ENCODE measurements at places on chromosomes 12 and 14.

GRCh38 chr14:21978184-21978998, 304.8 kb upstream of the OR4E1 start:
- peak; percentile 77 for DNase-seq

GRCh38 chr14:90111895-90112534, 50.2 kb downstream of the KCNK13 start:
- DNase-seq, result peak; percentile 66

- no peak for DNase-seq
Observed at GRCh38 chr12:101612160-101612916, 17.6 kb downstream of the MYBPC1 start.

- peak; percentile 20 for DNase-seq
Observed at GRCh38 chr14:101029668-101030290, 126.3 kb upstream of the RTL1 start.

DNA sequence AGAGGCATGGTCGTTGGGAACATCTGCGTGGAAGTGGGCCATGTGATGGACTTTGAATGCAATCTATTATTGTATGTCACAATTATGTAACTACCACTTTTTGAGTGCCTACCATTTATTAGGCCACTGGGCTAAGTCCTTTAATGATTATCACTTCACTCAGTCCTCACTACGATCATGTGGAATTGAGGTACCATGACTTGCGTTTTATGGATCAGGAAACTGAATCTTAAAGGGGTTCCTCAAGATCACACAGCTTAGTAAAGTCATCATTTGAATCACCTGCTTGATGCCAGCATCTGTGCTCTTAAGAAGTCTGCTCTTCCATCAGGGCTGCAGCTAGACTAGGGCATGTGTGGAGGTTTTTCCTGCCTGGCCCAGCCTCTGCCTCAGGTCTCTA, 136.7 kb downstream of the DAD1 start:
- no peak for DNase-seq

- no peak for DNase-seq
Observed at GRCh38 chr14:33940561-33941011, 10.3 kb downstream of the EGLN3 start.

GRCh38 chr12:117047810-117048584, 51.2 kb downstream of the TESC start:
- peak; percentile 92 for DNase-seq

DNA sequence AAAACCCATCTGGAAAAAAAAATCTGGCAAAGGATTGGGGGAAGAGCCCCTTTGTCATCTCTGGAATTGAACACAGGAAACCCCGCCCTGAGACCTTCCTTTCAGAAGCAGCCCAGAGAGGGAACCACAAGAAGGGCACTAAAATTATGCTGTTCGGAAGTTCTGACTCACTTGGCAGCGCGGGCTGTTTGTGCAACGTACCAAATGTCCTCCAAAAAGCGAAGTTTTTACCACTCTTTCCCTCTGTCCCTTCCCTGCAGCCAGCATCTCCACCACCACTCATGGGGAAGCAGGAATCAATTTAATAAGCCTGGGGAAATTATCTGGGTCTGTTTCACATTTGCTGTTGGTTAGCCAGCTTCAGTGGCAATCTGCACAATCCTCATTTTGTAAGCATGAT, 3.2 kb upstream of the SYNE3 start:
- peak; percentile 54 for DNase-seq

DNA sequence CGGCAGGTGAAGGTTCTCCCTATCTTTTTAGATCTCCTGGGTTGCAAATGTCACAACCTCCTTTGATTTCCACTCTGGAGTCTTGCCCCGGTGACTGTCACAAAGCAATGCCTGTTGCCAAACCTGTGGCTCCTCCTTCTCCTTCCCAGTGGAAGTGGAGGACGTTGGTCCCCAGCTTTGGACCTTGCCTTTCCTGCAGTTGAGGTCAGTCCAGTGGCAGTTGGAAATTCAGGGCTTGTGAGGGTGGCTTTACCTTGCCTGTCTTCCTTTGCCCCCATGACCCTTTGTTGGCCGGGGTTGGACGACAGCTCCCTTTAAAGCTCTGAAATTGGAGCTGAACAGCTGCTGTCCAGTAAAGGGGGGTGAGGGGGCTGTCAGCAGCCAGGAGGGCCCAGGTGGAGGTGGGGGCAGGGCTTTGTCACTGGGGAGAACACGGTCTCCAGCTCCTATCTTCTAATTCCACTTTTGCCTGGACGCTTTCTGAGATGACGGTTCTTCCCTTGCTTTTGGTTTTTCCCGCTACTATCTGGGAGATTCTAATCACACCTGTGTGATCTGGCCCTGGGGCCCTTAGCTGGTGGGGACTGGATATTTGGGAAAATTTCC, 4.1 kb downstream of the TEAD4 start:
- peak; percentile 79 for DNase-seq

DNA sequence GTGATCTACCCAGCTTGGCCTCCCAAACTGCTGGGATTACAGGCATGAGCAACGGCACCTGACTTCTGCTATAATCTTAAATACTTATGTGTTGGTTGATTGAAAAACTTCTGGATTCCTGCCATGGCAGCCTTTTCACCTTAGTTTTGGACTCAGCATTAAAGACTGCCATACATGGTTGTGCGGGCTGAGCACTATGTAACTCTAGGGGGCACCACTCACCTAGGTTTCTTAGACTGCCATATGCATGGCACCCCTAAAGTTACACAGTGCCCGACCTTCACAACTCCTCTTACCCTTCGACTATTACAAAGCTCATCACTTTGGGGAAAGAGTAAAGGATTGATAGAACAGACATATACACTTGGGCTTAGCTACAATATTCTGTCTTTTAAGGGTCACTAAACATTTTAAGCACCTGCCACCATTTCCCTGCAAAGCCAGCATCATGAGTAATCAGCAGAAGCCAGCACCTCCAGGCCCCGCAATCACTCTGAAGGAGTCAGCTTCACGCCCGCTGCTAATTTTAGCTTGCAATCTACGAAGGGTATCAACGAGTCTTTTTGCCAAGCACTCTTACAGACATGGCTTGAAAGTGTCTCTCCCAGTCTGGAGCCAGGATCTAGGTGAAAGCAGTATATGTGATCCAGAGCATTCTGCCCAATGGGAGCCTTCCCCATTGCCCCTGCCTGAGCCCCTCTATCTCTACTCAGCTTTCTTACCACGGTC, 59.8 kb downstream of the SUDS3 start:
- peak; percentile 49 for DNase-seq

- DNase-seq, result no peak
Observed at GRCh38 chr12:63995512-63995911, 151.0 kb downstream of the SRGAP1 start.

- DNase-seq, result no peak
Observed at GRCh38 chr14:102920998-102921304, 1.5 kb upstream of the AMN start.

GRCh38 chr12:113082486-113083148, 26.1 kb downstream of the DTX1 start:
- no peak for DNase-seq

DNA sequence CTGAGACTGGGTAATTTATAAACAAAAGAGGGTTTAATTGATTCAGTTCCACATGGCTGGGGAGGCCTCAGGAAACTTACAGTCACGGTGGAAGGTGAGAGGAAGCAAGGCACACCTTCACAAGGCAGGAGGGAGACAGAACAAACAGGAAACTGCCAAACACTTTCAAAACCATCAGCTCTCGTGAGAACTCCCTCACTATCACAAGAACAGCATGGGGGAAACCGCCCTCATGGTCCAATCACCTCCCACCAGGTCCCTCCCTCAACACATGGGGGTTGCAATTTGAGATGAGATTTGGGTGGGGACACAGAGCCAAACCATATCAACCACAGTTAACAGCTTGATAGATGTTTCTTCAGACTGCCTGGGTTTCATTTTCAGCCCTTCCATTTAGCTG, 6.2 kb upstream of the GNPNAT1 start:
- no peak for DNase-seq

DNA sequence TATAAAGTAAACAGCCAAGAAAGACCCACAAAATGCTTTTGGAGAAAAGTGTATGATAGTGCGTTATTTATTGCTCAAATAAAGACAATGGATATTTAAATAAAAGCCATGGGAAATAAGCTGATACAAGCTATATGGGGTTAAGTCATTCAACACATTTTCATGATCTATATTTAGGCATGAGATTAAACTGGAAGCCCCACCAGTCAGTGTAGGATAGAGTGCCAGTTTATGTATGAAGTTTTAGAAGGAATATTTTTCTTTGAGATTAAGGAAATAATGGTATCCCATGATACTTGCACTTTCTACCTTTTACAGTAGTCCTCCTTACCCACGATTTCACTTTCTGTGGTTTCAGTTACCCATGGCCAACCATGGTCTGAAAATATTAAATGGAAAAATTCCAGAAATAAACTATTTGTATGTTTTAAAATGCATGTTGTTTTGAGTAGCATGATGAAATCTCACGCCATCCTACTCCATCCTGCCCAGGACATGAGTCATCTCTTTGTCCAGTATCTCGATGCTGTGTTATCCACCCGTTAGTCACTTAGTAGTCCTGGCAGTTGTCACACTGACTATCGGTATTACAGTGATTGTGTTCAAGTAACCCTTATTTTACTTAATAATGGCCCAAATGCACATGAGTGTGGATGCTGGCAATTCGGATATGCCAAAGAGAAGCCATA, 22.3 kb downstream of the SYT1 start:
- DNase-seq, result peak; percentile 70

DNA sequence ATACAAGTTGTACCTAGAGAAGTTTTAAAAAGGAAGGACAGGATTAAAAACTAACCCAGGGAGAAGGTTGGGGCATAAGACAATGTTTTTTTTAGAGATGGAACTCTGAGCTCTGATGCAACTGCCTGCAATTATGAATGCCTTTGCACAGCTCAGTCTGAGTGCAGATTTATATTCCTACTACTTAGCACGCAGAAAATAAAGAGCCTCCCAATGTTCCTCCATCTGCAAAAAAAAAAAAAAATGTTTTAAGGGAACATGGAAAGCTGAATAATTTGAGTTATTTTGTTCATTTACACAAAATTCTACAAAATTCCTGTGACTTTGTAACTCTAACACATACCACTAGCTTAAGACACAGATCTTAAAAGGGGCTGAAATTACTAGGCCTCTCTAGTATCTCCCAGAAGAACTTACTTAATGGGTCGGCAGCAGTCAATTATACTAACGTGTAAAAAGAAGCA, 15.7 kb downstream of the CLIP1 start:
- DNase-seq, result no peak

DNA sequence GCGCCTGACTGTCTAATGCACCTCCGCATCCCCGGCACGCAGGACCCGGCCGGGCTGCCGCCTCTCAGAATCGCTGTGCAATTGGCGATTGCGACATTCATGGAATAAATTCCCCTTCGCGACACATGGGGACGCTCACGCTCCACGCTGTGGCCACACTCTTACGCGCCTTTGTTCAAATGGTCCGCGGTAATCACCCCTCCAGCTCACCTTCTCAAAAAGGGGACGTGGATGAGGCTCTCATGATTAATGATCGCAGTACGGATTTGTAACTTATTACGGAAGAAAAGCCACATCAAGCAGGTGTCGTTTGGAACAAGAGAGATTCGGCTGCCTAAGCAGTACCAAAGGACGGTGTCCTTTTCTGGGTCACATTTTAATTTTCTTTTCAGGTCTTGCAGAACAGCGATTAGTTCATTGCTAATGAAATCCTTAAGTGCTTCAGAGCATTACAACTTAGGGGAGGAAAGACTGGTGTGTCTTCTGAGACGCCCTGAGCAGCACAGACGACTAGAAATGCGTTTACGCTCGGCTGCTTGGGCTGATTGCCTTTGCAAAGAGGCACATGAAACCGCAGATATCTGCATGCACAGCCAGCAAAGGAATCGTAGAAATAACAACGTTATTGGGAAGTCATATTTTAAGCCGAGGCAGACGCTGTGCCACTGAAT, 37.3 kb upstream of the ADGRD1 start:
- peak; percentile 83 for DNase-seq

DNA sequence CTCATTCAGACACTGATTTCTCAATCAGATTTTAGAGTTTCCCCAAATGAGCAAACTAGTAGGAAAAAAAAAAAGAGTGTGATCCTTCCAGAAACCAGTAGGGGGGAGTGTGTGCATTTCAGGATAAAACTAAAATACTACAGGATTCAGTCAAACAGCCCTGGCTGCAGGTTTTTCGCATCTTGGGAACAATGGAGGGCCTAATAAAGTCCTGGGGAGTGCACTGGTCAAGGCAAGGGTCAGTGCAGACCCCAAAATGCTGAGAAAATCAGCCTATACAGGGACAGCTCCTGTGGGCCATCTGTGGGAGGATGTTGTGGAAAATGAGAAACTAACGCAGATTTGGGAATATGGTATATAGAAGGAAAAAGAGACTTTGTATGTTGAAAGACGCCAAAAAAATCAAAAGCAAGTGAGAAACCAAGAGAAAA, 22.2 kb upstream of the ABCD4 start:
- DNase-seq, result no peak

GRCh38 chr12:15131431-15131830, 89.8 kb downstream of the RERG start:
- no peak for DNase-seq

DNA sequence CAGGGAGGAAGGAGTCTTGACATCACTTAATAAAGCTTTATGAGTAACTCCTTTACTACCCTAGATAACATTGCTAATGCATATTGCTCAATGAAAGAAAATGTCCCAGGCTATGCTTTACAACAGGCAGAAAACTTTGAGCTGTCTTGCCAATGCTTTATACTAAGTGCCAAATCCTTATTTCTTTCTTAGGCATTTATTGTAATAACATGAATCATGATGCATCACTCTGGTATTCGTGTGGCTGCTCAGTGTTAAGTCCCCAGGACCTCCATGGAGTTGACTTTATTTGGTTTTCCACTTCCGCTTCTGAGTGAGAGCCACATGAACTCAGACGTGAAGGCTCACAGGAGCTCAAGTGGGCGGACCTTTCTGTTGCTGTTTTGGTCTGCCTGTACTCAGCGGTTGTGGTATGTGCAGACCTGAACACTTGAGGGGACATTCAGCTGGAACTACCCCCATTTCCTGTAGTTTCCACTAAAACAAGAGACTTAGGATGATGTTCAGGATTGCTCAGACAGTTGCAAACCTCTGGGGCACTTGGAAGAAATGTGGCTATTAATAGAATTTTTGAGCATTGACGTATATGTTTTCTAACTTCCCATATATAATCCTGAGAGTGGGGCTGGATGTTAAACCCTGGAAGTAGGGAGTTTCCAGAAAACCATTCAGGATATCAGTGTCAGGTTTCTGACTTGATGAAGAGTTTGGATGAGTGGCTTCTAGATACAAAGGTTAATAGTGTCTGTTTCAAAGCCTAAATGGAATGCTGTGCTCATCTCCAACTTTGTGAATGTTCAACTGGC, 258.6 kb downstream of the MSRB3 start:
- DNase-seq, result peak; percentile 86

- DNase-seq, result no peak
Observed at GRCh38 chr12:28884904-28885679, 264.0 kb upstream of the FAR2 start.

DNA sequence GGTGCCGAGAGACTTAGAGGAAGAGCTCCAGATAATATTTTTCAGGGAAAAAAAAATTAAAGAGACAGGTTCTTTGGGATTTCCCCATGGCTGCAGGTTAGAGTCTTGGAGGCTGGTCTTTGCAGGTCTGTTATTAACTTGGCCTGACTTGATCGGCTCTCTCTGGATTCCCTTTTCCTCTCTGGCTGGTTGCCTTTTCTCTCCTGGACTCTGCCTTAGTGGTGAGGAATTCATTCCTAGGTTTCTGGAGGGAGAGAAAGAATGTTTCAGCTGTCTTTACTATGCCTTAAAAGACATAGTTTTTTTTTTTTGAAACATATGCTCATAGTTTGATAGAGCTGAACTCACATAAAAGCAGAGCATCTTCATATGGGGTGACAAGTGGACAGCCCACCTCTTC, 336.3 kb downstream of the BMP4 start:
- DNase-seq, result no peak

- no peak for DNase-seq
Observed at GRCh38 chr14:41873686-41874317, 267.1 kb downstream of the LRFN5 start.
